ENCODE measurements at places on chromosomes 7 and 10. TPM values are rescaled to one million over a fixed set of nuclear protein-coding genes. Genes with fewer than 3 reads are reported as not detected.

TDRD1 gene
- total RNA-seq, result 0.76 TPM

VSTM4 gene
- total RNA-seq, result 0.10 TPM

DNA sequence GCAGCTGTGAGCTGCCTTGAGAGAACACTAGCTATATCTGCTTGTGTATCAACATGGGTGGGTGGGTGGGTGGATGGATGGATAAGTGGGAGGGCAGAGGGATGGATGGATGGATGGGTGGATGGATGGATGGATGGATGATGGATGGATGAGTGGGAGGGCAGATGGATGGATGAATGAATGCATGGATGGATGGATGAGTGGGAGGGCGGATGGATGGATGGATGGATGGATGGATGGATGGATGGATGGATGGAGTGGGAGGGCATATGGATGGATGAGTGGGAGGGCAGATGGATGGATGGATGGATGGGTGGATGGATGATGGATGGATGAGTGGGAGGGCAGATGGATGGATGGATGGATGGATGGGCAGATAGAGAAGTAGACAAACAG lies 76.1 kb downstream of the MKI67 start:
- DNase-seq, result peak; percentile 4

GRCh38 chr10:127148066-127148932 lies 48.1 kb downstream of the INSYN2A start:
- DNase-seq, result no peak

GRCh38 chr7:46368871-46369270 lies 447.8 kb upstream of the IGFBP3 start:
- DNase-seq, result no peak

DNA sequence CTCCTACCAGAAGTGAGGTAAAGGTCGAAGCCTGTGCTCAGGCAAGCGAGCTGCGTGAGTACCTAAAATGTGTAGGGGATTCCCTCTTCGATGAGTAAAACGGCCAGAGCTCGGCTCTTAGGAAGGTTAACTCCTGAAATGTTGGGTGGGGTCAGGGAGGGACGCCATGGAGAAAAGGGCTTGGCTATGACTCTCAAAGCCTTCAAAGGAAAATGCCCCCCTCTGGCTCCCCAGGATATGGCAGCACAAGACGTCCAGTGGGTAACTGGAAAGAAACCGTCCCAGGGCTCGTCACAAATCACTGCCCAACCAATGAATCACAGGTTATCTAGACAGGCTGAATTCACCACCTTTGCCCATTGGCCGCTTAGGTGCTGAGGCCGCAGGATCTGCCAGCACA lies 58.0 kb downstream of the CALML3 start:
- DNase-seq, result no peak

- DNase-seq, result no peak
Measured at GRCh38 chr10:58806323-58806722, 293.7 kb downstream of the BICC1 start.

DNA sequence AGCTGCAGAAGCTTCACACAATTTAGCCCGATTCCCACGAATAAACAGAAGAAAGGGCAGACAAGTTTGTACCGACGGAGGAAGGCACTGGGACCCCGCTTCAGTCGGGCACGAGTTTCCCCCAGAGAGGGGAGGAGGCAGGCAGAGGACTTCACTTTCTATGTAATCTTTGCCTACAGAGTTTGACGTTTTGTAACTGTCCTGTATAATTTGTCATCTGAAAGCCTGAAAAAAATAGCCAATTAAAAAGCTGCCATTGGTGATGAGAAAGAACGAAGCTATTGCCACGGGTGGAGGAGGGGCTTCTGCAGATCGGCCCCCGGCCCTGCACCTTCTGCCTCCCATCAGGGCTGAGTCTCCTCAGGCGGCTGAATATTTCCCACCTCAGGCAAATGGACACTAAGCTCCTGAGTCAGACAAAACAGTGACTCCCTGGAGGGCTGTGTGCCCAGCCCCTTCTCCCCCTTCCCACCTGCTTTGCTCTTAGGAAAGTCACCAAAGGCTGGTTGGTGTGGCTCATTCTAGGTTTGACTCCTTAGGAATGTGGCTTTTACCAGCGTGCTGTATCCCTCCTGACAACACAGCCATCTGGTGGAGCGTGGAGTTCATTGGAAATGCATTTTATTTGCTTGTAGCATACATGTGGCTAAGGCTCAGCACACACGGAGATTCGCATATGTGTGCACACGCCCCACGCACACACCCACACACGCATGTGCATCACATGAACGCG lies 117.4 kb downstream of the VIPR2 start:
- DNase-seq, result peak; percentile 6

GRCh38 chr7:155280446-155281397 lies 17.0 kb upstream of the INSIG1 start:
- peak; percentile 50 for DNase-seq

DNA sequence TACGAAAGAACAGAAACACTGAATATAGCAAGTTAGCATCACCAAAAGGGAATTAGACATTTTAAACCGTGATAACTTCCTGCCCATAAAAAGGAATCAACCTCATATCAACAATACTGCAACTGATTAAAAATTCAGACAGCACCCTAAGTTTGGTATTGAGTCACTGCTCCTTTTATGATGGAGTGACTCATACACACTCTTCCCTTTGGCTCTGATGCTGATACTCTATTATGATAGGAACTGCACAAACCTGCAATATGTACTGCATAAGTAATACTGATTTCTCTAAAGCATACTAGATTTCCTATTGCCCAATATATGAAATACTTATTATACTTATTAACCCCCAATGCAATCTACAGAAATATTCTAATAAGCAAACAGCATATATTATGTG lies 118.7 kb downstream of the PARD3 start:
- no peak for DNase-seq

- DNase-seq, result no peak
Measured at GRCh38 chr10:3639546-3639945, 145.5 kb downstream of the KLF6 start.

DNA sequence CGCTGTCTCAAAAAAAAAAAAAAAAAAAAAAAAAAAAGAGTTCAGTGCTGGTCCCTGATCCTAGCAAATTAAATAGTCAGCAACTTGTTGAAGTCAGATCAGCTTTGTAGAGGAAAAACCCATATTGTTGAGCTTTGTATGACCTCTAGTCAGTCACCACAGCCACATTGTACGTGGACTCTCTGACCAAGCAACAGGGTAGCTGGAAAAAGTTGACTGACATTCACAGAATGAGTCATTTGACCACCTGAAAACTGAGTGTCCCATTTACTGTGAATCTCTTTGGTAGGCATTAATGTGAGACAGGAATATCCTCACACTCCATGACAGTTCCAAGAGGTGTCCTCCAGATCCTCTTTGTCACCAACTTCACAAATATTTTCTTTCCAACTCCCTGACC lies 371.1 kb downstream of the LRRTM3 start:
- DNase-seq, result no peak

TCF7L2 gene
- total RNA-seq, result 0.71 TPM

GRCh38 chr7:149319376-149319775 lies 57.4 kb downstream of the ZNF783 start:
- DNase-seq, result no peak

GRCh38 chr7:142478479-142479220 lies 220.8 kb upstream of the PRSS58 start:
- peak; percentile 48 for DNase-seq

DNA sequence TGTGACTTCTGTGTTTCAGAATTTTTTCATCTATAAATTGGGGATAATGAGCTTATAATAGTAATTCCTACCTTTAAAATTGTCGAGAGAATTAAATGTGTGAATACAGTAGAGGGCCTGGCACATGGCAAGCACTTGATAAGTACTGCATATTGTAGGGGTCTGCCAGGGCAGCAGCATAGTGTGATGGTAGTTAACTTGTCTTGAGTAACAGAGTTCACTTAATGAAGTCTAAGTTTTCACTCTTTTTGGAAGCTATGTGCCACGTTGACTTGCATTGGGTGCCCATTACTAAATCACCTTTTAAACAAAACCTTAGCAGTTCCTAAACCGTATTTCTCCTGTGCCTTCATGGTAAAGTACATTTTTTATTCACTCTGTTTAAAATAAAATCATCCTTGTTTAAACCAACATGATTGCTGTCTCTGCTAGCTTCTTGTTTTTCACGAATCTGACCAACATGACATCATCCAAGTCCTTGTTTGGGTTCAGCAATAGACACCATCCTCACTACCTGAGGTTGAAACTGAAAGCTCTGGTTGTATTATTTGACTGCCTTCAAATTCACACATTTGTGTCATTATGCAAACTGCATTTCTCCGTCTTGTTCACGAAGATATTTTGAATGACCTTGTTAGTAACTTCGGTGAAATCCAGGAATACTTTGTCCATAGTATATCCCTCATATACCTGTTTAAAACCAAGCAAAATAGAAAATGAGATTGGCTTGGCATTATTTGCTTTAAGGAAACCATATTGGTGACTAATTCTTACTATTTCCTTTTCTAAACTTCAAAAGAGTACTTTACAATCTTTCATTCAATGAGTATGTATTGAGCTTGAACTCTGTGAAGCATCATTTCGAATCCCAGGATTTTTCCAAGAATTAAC lies 340.2 kb downstream of the SUGCT start:
- no peak for DNase-seq

GRCh38 chr7:86708031-86708680 lies 64.4 kb downstream of the GRM3 start:
- no peak for DNase-seq

- DNase-seq, result no peak
Measured at GRCh38 chr7:12524794-12525386, 45.6 kb upstream of the SCIN start.

GRCh38 chr10:71394926-71395562 lies 1.7 kb upstream of the CDH23 start:
- no peak for DNase-seq

TMEM213 gene
- total RNA-seq, result 0.39 TPM

- no peak for DNase-seq
Measured at GRCh38 chr7:92057375-92057774, 76.9 kb downstream of the CYP51A1 start.

- DNase-seq, result no peak
Measured at GRCh38 chr7:36448781-36449379, 59.2 kb downstream of the ANLN start.

DNA sequence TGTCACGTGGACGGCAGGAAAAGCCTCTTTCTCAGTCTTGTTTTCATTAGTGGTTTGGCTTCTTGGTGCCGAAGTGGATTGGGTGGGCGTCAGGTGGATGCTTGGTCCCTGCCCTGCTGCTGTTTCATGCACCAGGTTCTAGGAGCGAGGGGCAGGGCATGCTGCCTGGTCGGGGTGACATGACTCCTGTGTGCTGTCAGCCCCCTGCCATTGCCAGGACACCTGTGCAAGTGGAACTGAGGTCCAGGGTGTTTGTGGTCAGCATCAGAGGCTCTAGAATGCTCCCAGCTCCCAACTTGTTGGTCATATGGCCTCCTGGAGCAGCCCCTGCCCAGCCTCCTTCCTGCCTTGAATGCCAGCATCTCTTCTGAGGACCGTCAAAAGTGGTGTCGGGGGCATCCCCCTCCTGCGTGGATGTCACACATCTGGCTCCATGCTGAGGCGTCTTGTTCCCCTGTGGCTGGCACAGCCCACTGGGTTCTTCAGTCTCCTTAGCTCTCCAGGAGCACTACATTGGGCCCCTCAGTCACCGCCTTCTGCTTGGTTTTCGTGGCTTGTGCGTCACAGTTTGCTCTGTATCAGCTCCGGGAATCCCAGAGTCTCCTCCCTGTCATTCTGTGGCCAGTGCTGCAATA lies 24.8 kb downstream of the ADCY1 start:
- DNase-seq, result peak; percentile 5

- peak; percentile 20 for DNase-seq
Measured at GRCh38 chr7:155371884-155372781, 74.5 kb downstream of the INSIG1 start.

- DNase-seq, result peak; percentile 7
Measured at GRCh38 chr10:70772627-70773026, 12.6 kb downstream of the TBATA start.

GRCh38 chr7:108232076-108232475 lies 101.9 kb upstream of the LAMB4 start:
- no peak for DNase-seq

- DNase-seq, result no peak
Measured at GRCh38 chr10:12111528-12111927, 17.9 kb upstream of the SEC61A2 start.

DNA sequence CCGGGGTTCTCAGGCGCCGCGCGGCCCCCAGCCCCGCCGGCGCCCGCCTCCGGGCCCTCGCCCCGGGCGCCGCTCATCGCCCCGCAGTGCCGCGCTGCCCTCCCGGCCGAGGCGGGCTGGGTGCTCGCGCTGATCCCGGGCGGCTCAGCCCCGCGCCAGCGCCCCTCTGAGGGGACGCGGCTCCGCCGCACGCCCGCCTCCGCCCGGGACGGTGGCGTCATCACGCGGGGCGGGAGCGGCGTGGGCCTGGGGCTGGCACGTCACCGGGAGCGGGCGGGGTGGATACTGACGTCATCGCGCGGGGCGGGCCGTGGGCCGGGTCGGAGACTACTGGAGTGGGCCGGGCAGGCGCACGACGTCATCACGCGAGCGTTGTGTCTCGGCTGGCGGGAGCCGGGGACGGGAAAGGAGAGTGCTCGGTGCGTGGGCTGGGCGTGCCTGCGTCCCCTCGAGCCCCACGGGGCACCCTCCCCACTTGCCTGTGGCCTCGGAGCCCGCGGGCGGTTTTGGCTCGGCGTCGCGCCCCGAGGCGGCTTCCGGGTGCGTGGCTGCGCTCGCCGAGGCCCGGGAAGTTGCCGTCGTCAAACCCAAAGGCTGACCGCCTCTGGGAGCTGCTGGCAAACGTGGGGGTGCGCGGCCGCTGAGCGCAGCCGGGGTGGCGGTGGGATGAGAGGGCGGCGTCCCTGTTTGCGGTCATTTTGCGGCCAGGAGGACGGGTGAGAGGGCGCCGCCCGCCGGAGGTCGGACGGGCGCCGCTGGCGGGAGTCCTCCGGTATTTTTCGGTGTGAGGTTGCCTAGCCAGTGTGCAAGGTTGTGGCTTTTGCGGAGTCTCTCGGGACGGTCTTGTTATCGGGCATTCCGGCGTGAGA lies at the start of gene ESYT2:
TSS of gene ESYT2 (minus strand) at position 168 of the 869 bp plus-strand sequence. CDS start at position 77, 91 bp downstream.
- peak; percentile 99 for DNase-seq

HOXA7 gene
- not detected for total RNA-seq

GNAT3 gene
- not detected for total RNA-seq

SUFU gene
- 10.0 TPM for total RNA-seq

DNA sequence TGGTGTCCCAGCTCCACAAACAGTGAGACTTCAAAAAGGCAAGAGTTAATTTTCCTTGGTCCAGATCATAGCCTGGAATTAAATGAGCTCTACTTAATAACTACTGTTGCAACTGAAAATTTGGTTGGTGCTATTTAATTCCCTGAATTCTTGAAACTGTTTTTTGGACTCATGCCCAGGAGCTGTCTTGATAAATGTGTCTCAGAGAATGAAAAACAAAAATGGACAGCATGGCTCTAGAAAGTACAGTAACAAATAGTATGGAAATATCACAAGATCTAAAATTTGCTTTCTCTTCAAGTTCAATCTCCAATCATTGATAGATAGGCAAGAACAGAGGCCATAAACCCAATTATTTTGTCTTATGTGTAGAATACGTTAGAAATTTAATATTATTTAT lies 42.5 kb downstream of the CCDC71L start:
- no peak for DNase-seq
